ENCODE measurements at places on chromosomes 3 and 15.

DNA sequence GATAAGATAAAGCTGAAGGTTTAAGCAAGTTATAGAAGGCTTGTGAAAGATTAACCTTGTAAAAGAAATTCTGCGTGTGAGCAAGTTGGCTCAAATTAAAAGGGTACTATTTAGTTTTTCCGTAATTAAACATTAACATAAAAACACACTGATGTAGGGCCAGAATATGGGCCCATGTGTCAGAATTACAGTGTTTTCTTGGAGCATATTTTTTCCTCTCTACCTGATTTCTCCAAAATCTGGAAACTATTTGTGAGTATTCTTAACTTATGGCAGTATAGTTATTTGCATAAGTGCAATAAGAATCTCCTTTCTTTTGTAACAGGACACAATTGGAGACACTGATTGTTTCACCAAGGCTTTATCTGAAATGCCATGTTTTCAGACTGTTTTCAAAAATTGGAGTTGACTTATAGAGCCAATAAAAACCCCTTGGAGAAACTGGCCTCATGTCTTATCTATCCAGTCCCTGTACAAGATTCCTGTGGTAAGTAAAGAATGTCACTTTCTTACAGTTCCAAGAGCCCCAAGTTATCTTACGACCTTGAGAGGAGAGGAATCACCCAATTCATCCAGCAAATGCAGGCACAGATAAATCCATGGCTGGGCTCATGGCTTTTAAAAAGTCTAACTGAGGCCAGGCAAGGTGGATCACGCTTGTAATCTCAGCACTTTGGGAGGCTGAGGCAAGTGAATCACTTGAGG is 47.8 kb upstream of the P2RY1 start:
- no peak for DNase-seq

GRCh38 chr15:70491201-70491621 is 272.1 kb downstream of the UACA start:
- no peak for DNase-seq

GRCh38 chr3:194112120-194113106 is 23.5 kb upstream of the HES1 start:
- no peak for DNase-seq

- no peak for DNase-seq
These were observed 76.3 kb upstream of the FAM98B start for GRCh38 chr15:38377636-38378035.

DNA sequence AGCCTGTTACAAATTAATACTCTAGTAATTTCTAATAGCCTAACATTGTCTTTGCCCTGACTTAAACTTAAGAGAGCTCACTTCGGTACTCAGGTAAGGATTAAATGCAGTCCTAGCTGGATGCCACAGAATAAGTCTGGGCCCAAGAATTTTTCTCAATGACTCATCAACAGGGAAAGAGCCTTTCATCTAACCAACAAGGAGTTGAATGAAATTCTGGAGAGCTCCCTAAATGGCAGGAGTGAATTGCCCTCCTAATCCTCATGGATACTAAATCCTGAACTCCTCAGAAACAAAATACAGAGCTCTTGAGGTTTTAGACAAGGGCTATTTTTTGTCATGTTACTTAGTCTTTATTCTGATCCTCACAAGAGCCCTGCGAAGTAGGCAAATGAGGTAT is 159.5 kb downstream of the PLCH1 start:
- peak; percentile 59 for DNase-seq

- DNase-seq: no peak
These were observed 6.3 kb downstream of the EIF4A2 start for GRCh38 chr3:186789554-186790260.

GRCh38 chr3:32176989-32177701 is 61.3 kb upstream of the CMTM8 start:
- peak; percentile 64 for DNase-seq

- no peak for DNase-seq
These were observed 12.5 kb upstream of the CSPG4 start for GRCh38 chr15:75725006-75725718.

DNA sequence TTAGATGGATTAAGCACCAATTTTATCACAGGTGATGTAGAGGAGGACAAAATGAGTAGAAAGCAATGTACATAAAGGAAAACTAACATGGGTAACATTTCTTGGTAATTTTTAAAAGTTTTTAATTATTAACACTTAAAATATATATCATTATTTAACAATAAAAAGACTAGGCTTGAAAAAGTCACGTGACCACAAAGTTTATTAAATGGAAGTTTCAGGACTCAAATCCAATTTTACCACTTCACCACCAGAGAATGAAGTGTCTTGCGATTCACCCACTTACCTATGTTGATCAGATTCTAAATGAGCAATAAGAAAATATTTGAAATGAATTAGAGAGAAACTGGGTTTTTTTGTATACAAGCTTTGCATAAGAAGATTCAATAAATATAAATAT is 721.3 kb downstream of the GBE1 start:
- no peak for DNase-seq

- DNase-seq: no peak
These were observed 504.6 kb downstream of the EPHA3 start for GRCh38 chr3:89612027-89612426.

DNA sequence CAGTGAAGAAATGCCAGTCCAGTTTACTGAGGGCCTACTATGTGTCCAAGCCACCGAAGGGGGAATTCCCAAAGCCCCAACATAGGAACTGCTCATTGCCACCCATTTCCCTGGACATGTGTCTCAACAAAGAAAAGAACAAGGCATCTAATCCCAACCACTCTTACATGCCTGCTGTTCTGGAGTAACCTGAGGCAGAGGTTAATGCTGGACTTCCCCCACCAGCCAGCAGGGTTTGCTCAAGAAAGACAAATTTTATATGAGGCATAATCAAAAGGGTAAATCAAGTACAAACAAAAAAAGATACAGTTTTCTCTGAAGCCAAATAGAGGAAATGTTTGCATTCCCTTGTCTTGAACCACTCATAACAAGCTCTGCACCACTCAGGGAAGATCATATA is 4.1 kb downstream of the ADCY5 start:
- DNase-seq: no peak

DNA sequence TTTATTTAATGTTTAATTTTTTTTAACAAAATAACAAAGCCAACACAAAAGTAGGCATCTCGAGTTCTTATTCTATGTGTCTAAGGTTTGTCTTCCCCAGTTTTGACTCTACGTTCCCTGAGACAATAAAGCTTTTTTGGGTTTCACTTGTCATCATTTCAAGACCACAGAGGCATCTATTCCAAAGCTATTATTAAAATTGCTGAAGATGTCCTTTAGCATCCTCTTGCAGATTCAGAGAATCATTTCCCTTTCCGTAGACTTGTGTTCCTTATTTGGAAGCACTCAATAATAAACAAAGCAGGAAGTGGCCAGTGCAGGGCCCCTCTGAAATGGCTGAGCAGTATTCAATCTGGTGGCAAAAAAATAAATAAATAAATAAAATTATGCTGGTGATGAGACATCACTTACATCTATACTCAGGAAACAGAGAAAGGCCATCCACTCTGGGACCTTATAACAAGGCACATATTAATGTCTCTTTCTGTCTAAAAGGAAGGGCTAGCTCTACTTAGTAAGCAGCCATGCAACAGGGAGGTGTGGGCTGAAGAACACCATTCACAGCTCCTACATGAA is 362.3 kb downstream of the WDR72 start:
- no peak for DNase-seq

- peak; percentile 60 for DNase-seq
These were observed 166.2 kb downstream of the CHDH start for GRCh38 chr3:53680028-53680427.

DNA sequence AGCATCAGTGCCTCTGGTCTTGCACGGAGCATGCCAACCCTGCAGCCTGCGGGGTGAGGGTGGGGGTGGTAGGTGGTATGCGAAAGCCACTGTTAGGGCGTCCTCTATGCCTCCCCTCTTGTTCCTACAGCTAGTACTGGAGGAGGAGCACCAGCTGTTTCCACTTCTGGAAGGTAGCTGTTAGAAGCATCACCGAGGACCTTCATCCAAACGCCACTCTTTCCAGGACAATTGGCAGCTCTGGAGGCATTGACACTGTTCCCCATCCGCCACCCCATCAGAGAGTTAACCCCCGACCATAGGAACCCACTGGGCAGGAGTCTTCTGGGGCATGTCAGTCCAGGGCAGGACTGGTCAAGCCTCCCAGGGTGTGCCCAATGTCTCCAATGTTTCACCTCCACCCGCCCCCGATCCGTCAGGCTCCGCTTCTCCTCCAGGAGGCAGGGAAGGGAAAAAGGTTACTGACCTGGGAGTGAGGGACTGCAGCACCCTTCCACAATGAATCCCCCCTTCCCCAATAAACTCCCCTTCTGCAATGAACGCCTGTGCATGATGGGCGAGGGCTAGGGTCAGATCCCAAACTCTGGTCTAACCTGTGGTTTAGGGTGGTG is 487 bp downstream of the DUOX2 start:
- DNase-seq: peak; percentile 5

DNA sequence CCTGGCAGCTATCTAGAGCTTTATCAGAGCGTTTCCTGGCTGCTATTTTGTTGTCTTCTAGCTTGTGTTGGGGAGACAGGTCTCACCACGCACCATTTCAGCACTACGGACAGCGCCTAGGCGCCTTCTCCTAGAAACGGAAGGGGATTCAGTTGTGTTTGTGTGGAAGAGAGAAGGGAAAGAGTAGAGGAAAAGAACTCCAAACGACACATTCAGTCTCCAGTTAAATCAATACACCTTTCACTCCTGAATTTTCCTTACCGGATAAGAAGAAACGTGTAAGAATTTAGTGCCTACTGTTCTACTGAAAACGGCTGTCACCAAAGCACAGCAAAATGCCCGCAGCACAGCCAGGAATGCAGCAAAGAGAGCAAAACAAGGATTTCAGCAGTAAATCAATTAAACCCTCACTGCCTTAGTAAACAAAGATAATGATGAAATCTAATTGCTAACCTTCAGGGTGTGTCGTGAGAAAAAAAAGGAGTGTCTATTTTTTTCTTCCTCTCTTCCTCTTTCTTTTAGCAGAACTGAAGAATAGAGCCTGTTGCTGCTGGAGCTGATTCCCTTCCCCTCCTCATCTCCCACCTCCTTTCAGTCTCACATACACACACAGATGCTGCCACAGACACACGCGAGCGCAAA is 412 bp upstream of the CTXN2 start:
- peak; percentile 94 for DNase-seq

DNA sequence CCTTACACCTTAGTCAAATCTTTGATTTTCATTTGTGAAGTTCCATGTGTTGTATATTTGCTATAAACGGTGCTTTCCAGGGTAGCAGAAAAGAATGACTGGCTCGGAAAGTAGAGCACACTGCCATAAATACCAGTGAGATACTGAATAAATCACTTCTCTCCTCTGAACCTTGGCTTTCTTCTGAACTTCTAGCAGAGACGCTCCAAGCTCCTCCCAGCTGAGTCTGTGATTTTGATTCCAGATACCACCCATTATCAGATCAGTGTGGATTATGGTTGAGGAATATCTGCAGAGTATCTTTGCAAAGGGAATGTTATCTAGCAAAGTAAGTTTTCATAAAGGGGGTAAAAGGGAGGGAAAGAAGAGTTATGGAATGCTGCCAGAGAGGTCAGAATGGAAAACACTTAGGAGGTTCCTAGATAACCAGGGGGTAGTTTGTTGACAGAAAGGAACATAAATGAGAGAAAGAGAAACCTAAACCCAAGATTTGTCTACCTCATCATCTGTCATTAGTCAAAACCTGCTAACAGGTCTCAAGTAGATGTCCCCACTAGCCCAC is 98.5 kb upstream of the PSMD6 start:
- no peak for DNase-seq

DNA sequence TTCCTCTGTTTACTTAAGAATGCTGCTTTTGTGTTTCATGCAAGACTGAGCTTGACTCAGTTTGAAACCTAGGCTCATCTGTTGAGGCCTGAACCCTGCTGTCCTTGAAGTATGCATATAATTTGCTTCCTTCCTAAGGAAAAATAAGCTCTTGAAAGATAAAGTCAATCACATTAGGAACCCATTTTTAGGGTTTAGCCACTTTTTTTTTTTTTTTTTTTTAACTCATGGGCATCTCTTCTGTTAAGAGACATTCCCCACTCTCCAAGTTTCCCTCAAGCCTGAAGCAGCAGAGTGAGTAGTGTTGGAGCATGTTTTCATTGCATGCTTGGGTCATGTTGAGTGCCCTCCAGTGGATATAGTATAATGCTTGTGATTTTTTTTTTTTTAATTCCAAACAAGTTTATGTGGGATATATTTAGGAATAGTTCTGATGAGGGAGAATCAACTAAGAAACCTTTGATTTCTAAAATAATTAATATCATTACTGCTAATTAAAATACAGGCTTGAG is 3.6 kb downstream of the CTNNB1 start:
- peak; percentile 32 for DNase-seq

GRCh38 chr3:8712045-8712907 is 21.3 kb upstream of the CAV3 start:
- no peak for DNase-seq

- DNase-seq: peak; percentile 44
These were observed 44.0 kb downstream of the ZBTB38 start for GRCh38 chr3:141412087-141412935.

- peak; percentile 61 for DNase-seq
These were observed 462.2 kb downstream of the NSUN3 start for GRCh38 chr3:94525043-94525442.

DNA sequence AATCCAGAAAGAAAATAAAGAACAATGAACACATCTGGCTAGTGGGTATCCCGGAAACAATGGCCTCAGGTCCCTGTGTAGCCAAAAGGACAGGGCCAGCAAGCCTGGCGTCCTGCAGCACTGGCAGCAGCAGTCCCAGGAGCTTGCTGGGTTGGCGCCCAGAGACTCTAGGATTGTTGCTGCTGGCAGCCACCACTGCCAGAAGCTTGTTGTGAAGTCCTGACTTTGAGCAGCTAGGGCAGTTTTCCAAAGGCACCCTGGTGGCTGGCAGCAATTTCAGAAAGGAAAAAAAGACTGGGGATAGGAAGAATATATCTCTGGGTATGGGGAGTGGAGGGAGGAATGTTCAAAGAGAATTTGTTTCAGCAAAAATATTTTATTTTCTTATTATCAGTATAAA is 11.3 kb downstream of the SHQ1 start:
- no peak for DNase-seq

- no peak for DNase-seq
These were observed 309.2 kb downstream of the MAGI1 start for GRCh38 chr3:65729555-65729954.

GRCh38 chr3:72077473-72078259 is 292.7 kb upstream of the PROK2 start:
- DNase-seq: no peak

DNA sequence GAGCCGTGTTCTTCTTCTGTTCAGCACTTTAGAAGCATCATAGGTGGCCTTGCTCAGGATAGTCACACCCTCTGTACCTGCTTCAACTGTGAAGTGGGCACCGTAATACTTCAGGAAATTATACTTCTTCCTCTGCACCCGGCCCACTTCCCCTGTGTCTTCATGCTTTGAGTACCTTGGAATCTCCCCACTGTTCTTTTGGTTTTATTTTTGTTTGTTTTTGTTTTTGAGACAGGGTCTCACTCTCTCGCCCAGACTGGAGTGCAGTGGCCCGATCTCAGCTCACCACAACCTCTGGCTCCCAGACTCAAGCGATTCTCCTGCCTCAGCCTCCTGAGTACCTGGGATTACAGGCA is 1.7 kb downstream of the P2RY14 start:
- DNase-seq: no peak

- DNase-seq: peak; percentile 30
These were observed 33.7 kb downstream of the PRR20G start for GRCh38 chr3:127254033-127254644.

GRCh38 chr3:134236505-134237170 is 14.0 kb downstream of the RYK start:
- DNase-seq: no peak

Data from neural progenitor cell (in vitro differentiated cells).